ENCODE measurements at places on chromosomes 1 and 21.

- no peak for DNase-seq
Measured at GRCh38 chr21:36471254-36471723, 8.6 kb downstream of the CLDN14 start.

GRCh38 chr1:59427155-59427554 lies 130.3 kb downstream of the FGGY start:
- DNase-seq = no peak

DNA sequence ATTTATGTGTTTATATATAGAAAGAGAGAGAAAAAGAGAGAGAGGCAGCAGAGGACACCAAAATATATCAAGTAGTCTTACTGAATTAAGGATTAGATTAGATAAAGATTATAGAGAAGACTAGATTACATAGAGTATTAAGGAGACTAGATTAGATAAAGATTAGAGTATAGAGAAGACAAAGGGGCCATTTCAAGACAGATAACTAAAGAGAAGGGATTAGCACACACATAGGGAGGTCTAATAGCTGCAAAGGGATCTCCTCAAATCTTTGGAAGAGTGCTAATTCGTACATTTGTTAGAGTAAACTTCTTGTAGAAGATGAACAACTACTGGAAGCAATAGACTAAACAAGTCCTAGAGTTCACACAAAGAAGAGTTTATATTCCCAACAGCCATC lies 34.2 kb downstream of the OR6Y1 start:
- no peak for DNase-seq

DNA sequence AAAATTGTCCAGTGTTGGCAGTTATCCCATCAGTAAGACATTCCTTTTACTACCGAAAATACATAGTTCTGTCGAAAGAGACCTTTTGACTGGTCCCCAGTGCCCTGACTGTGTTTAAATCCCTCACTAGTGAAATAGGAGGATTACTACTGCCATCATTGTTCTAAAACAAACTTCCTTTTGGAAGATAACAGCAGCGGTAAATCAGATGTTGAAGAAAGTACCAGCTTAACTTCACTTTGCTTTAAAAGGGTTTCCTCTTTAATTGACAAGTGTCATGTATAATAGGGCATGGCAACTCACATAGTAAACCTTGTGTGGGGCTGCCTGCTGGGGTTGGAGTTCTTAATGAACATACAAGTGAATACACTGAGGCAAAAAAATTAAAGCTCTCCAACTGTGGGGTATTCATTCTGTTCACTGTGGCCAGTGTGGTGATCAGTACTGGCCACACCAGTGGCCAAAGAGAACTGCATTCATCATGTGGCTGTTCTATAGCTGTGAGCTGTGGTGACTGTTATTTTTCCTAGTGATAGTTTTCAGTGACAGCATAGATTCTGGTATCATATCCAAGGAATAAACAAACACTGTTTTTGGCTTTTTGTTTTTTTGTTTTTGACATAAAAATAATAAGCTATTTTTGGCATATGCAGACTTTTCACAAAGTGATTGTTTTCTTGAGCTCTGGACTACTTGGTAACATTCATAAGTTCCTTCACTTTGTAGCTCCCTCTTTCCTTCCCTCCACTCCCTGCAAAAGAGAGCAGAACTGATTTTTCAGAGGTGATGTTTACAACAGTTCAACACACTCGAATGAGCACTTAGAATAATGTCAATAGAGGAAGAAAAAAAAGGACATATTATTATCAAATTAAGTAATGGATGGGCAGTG lies 74.5 kb downstream of the NFIA start:
- DNase-seq = no peak

DNA sequence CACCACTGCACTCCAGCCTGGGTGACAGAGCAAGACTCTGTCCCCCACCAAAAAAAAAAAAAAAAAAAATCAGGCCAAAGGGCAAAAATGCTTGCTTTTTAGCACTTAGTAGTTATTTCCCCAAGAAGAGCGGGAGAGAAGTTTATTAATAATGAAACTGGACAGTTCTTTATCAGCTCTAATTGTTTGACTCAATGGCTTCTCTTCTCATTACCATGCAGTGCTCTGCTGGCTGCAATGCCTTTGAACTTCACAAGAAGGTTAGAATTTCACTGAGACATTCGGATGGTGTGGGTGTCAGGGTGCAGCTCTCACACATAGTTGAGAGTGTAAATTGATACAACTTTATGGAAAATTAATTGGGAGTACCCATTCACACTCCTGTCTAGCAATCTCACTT lies 63.7 kb downstream of the EDARADD start:
- no peak for DNase-seq

DNA sequence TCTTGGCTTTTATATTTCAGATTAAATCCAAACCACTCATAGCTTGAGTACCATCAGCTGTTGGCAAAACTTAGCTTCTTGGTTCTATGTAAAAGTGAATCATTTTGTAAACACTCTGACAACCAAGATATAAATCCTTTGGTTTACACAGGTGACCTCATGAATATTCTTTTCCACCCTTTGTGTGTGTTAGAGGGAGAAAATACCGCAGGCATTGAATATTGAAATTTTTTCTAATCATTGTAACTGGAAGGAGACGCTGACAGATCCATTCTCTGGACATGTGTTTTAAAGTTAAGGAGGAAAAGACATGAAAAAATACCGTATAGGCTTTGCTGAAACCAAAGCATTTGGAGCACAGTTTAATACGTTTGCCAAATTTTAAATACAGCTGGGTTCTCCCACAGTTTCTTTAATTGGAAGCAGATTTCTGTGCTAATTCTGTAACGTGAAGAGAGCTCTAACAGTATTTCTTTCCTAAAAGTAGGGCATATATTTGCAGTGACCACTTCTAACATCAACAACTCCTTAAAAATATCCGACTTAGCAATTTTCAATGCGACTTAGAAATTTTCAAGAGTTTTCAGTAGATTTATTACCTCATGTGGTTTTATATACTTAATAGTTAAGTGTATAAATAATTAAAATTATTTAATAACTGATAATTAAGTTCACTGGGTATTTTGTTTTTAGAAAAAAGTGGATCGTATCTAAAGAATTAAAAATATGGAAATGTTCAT lies 388.2 kb downstream of the USP25 start:
- DNase-seq = no peak

GRCh38 chr1:184482136-184482535 lies 95.3 kb downstream of the C1orf21 start:
- no peak for DNase-seq

DNA sequence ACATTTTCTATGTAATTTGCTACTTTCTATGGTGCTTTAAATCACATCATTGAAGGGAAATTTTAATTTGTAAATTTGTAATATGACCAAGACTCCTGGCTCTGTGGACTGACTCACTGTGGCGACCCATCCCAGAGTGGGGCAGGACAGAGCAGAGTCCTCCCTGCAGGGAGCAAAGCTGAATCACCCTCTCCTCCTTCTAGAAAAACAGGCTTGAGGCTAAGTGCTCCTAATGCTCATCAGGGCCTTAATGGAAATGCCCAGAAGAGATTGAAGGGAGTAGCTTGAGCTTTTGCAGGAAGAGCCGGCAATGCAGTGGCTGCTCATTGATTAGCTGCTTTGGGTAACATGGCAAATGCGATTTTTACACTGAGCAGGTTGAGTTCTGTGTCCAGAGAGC lies 16.8 kb downstream of the S100A10 start:
- no peak for DNase-seq

- no peak for DNase-seq
Measured at GRCh38 chr1:92380867-92381266, 82.0 kb downstream of the RPAP2 start.

DNA sequence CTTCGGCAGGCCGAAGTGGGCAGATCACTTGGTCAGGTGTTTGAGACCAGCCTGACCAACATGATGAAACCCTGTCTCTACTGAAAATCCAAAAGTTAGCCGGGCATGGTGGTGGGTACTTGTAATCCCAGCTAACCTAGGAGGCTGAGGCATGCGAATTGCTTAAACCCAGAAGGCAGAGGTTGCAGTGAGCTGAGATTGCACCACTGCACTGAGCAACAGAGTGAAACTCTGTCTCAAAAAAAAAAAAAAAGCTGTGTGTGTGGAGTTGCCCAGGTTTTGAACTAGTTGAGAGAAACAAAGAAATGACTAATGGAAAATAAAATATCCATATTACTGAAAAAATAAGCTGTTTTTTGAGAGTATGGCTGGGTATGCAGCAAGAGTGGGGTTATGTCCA lies 100.2 kb downstream of the GTF2B start:
- no peak for DNase-seq

DNA sequence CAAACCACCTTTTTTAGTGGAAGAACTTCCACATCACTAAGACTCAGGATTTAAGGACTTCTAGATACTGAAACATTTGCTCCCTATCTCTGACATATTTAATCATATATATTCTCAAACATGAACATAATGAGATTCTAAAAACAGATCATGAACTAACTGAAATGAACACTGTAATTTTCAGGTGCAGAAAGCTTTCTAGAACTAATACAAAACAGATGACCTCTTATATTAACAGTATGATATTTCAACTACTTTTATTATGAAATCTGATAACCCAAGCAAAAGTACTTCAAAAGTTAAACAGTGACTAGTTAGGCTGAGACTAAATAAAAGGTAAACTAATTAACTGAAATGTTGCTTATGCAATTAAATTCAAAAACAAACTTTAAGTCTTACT lies 157.5 kb downstream of the COP1 start:
- no peak for DNase-seq

DNA sequence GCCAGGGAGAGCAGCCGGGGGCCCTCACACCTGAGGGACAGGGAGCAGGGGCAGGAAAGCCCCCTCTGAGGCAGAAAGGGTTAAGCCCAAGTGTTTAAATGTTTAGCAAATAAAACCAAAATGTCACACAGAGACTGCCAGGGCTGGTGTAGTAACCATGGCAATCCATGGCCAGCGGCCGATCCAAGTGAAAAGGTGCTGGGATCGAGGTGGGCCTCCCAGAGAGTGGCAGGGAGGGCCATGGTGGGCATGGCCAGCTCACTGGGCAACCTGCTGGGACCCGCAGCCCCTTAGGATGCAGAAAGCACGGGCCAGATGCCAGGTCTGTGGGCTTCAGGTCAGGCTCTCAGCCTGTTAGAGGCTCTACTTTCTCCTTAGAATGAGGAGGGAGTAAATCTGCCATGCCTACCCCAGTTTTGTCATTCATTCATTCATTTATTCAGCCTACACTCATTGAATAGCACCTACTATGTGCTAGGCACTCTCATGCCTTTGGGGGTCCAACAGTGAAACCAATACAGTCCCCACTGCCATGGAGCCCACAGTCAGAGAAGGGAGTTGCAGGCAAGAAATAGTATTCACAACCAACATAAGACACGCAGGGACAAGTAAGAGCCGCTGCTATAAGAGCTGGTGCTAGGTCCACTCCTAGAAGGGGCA lies 56.1 kb downstream of the KCNN3 start:
- DNase-seq = no peak

GRCh38 chr1:82542766-82543165 lies 742.0 kb downstream of the ADGRL2 start:
- DNase-seq = no peak

Data from iPS DF 6.9 (cell line).